ENCODE measurements at places on chromosomes 16 and 17. TPM values are rescaled to one million over a fixed set of nuclear protein-coding genes. Genes with fewer than 3 reads are reported as not detected.

Gene CDH11
- total RNA-seq = 858 TPM

DNA sequence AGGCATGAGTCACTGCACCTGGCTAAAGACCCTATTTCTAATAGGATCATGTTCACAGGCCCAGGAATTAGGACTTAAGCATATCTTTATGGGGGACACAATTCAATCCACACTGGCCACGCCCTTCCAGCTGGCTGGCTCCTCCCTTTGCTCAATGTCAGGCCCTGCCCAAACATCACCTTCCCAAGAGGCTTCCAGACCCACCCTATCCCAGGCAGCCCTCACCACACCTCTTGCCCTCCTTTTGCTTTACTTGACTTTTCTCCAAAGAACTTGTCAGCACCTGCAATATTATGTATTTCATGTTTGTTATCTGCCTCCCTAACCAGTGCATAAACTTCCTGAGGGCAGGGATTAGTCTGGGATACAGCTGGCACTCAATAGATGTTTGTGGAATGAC is 109.6 kb upstream of the CDH5 start:
- peaks cover 2% of the 10 kb centered on the region for H3K4me1 ChIP-seq
- no peak for DNase-seq
- H3K4me3 ChIP-seq = no peak overlapping the region
- no peaks in the 10 kb centered on the region for H3K36me3 ChIP-seq

DNA sequence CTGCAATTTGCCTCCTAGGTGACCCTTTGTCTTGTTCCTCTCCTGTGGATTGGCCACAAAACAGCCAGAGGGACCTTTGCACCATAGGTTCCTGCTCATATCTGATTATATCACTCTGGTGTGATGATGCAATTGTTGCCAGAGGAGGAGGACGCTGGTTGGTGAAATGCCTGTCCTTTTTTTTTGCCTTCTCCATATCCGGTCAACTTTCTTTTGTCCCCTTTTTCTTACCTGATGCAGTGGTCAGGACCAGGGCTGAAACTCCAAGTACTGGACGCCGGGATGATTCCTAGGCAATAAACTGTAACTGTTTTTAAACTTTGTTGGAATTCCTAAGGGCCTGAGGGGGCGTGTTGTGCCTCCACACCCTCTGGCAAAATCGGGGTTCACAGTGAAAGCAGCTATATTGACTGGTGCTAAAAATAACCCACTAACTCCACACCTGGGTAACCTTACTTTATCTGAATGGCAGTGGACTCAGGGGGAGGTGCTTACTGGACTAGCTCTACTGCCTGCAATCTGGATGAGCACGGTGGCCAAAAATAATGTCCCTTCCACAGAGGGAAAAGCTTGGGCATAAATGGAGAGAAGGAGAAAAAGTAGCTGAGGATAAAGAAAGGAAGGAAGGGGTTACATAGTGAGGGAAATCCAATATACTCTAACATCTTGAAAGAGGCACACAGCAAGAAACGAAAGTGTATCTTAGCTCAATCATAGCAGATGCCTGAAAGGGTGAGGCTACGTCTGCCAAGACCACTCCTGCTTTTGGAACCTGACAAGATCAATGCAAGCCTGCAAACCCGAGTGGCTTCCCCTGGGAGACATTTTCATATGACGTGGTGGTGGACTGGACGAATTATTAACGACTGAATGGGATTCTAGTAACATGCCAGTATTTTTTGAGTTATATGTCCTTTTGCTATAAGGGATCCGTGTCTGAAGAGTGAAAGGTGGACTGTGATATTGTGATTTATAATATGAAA is 28.4 kb upstream of the ZNF423 start:
- H3K4me3 ChIP-seq = no peak overlapping the region
- no peak for DNase-seq
- H3K27ac ChIP-seq = no peak overlapping the region

DNA sequence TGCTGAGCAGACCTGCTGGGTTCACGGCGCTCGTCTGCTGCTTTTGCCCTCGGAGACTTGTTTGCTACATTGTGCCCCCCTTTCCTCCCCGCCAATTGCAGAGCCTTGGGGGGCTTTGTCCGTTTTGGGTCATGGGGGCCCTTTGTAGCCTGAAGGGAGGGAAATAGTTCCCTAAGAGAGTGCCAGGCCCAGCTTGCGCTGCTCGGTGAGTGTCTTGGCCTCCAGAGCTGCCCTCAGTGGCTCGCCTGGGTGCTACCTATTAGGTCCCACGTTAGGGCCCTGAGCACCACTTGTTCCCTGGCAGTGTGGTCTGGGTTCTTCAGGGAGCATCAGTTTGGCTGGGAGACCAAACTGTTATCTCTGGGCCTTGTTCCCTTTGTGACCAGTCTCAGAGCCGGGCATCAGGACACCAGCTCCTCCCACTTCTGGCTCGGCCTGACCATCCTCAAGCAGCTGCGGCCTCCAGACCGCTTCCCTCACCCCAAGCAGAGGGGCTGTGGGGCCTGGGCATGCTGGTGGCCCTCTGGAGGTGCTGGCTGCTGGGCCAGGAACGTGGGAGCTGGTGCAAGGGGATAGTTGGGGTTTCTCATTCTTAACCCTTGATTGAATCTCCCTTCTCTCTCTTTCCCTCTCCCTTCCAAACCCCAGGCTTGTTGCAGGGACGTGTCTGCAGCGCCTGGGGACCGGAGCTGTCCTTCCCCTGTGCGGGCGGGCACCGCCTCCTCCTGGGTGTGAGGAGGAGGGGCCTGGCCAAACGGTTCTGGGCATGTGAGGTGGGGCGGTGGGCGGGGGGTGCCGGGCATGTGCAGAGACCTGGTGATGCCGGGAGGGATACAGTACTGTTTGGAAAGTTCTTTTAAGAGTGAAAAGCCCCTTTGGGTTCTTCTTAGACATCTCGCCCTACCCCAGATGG is 16.0 kb upstream of the ITGB4 start:
- H3K4me3 ChIP-seq = no peak overlapping the region
- H3K27me3 ChIP-seq = no peaks in the 10 kb centered on the region
- no peaks in the 10 kb centered on the region for H3K4me1 ChIP-seq
- H3K27ac ChIP-seq = no peak overlapping the region
- no peak for DNase-seq
- H3K36me3 ChIP-seq = no peaks in the 10 kb centered on the region

DNA sequence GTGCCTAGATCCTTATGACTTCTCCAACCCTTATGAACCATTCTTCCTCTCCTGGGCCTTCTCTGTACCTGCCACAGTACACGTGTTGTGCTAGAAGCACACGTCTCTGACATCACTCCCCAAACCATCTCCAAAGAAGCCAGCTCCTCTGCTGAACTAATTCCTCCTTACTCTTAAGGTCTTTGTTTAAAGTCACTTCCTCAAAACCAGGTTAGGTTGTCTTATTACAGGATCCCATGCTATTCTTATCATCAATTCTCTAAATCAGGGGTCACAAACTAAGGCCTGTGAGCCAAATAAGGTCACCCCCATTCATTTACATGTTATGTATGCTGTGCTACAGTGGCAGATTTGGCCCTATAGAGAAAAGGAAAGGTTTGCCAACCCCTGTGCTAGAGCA is 4.0 kb downstream of the SUPT6H start:
- no peaks in the 10 kb centered on the region for H3K36me3 ChIP-seq
- DNase-seq = no peak
- no peaks in the 10 kb centered on the region for H3K27me3 ChIP-seq
- H3K4me3 ChIP-seq = no peak overlapping the region
- H3K4me1 ChIP-seq = peaks cover 6% of the 10 kb centered on the region
- H3K27ac ChIP-seq = no peak overlapping the region

GRCh38 chr17:58088624-58089023 is 5.4 kb downstream of the DYNLL2 start:
- H3K27me3 ChIP-seq = no peaks in the 10 kb centered on the region
- H3K27ac ChIP-seq = no peak overlapping the region
- no peak for DNase-seq
- peaks cover 11% of the 10 kb centered on the region for H3K4me1 ChIP-seq
- no peak overlapping the region for H3K4me3 ChIP-seq
- no peaks in the 10 kb centered on the region for H3K36me3 ChIP-seq

GRCh38 chr17:47239967-47240651 is 13.5 kb upstream of the ITGB3 start:
- peaks cover 5% of the 10 kb centered on the region for H3K4me1 ChIP-seq
- DNase-seq = peak; percentile 36
- no peaks in the 10 kb centered on the region for H3K27me3 ChIP-seq

Gene BCAR1
- total RNA-seq = 46.6 TPM

DNA sequence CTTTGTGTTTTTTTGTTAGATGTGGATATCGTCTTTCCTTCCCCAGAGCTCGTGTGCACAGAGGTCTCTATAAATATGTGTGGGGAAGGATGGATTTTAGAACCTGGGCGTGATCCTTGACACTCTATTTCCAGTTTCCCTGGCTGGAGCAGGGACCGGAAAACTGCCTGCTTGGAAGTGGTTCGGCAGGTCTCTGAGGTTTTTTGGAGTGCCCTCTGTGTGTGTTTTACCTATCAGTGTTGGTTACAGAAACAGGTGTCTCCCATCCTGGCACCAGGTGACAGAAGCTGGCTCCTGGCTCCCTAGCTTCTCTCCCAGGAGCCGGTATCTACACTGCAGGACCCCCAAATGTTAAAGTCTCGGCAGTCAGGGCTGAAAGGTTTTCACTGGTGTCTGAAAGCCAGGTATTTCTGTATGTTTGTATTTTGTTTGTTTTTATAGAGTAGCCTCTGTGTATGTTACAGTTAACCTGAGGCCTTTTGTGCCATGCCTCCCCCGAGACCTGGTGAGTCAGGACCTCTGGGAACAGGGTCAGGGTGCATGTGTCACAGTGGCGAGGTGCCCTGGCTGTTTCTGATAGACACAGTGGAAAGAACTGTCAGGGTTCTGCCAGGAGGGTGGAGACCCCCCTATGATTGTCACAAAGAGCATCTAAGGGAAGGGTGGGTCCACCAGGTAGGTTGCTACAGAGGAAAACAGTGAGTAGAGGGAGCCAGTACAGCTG is 31.3 kb downstream of the ZC3H18 start:
- no peak overlapping the region for H3K4me3 ChIP-seq
- H3K36me3 ChIP-seq = no peaks in the 10 kb centered on the region
- no peak for DNase-seq
- no peaks in the 10 kb centered on the region for H3K27me3 ChIP-seq
- H3K27ac ChIP-seq = no peak overlapping the region
- H3K4me1 ChIP-seq = no peaks in the 10 kb centered on the region
